ENCODE measurements at places on chromosomes 3 and 15. TPM values are rescaled to one million over a fixed set of nuclear protein-coding genes. Genes with fewer than 3 reads are reported as not detected.

Gene PIERCE2
- 2.4 TPM for total RNA-seq

Gene CPN2
- not detected for total RNA-seq

Gene KNG1
- not detected for total RNA-seq

Gene ISLR2
- total RNA-seq = not detected

Gene TMEM202
- not detected for total RNA-seq

Gene IL17RB
- not detected for total RNA-seq

Gene TMEM40
- not detected for total RNA-seq

Gene GRAMD1C
- total RNA-seq = 12.6 TPM

Gene INSYN1
- 3.0 TPM for total RNA-seq

Gene LOXL1
- 204 TPM for total RNA-seq

Gene KCNMB2
- total RNA-seq = not detected

Gene C2CD4A
- 0.06 TPM for total RNA-seq

Gene MYEF2
- 12.4 TPM for total RNA-seq

Gene ZBBX
- not detected for total RNA-seq

Gene CADPS
- 0.40 TPM for total RNA-seq

Gene AADACL2
- not detected for total RNA-seq

Gene AADAC
- total RNA-seq = 10.6 TPM

Gene SLC22A13
- total RNA-seq = 0.13 TPM

Gene ALS2CL
- 3.2 TPM for total RNA-seq

Gene CPLX3
- not detected for total RNA-seq

Gene PDCD10
- 58.0 TPM for total RNA-seq

Gene SOX14
- total RNA-seq = not detected

Gene GREM1
- total RNA-seq = under 0.01 TPM

Gene SAMMSON
- total RNA-seq = not detected

Gene CSTA
- 0.66 TPM for total RNA-seq

Gene ACSBG1
- not detected for total RNA-seq

Gene GOLGA6L7
- total RNA-seq = not detected

Gene SGO1
- total RNA-seq = 4.6 TPM

Gene ISLR
- total RNA-seq = 69.2 TPM

Gene RAB27A
- total RNA-seq = 9.7 TPM

Gene ISL2
- total RNA-seq = 0.12 TPM

Gene REC114
- not detected for total RNA-seq

Gene FRMD4B
- total RNA-seq = 18.0 TPM

Gene ANKRD63
- not detected for total RNA-seq

Gene PAK2
- 38.0 TPM for total RNA-seq

Gene SLC35G2
- total RNA-seq = 11.4 TPM

Gene TRPM7
- 51.1 TPM for total RNA-seq

Gene MTHFS
- total RNA-seq = 12.9 TPM

Gene MELTF
- 1.7 TPM for total RNA-seq

Gene PLA1A
- total RNA-seq = 0.25 TPM

Gene STARD9
- total RNA-seq = 2.2 TPM

Gene LDHAL6B
- not detected for total RNA-seq

Gene ACTRT3
- total RNA-seq = 6.1 TPM

Gene IQCF6
- not detected for total RNA-seq

Gene PATL2
- total RNA-seq = 0.62 TPM
